ENCODE measurements at places on chromosomes 4 and X.
A peak's percentile ranks its signal among the peaks of the same experiment; 100 is the strongest.

DNA sequence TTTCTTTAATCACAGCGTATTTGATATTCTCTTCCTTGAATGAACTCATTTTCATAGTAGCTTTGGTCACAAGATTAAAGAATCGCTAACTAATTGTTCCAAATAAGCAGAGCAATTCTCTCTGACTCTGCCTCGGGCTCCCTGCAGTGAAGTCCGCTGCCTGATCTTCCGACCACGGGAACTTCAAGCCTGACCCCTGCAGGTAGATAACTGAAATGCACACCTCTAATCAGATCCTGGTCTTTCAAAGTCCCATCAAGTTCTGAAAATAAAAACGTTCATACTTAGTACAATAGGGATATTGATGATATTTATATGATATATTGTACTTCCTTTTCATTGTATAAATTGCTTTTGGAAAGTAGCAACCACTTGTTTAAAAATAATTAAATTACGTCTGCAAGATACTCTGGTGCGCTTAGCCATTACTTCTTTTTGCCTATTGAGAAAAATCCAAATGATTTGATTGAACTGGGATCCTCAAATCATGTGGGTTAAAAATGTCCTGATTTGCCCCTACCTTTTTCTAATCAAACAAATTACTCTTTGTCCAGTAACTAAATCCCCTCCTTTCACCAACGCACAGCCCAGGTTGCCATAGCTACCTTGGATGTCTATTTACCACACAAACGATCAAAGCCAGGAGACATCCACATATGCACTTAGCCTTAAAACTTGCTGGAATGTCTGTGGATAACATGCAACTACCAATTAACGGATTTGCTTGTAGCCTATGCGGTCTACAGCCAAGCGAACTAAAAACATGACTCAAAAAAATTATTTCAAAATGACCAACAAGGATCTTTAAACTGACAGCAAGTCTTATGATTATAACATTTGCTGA is 4.2 kb downstream of the MID1 start:
- DNase-seq = peak; percentile 58

- no peak for DNase-seq
Measured at GRCh38 chrX:96361844-96362243, 322.8 kb upstream of the DIAPH2 start.

- no peak for DNase-seq
Measured at GRCh38 chr4:88585917-88586316, 6.4 kb upstream of the HERC3 start.

DNA sequence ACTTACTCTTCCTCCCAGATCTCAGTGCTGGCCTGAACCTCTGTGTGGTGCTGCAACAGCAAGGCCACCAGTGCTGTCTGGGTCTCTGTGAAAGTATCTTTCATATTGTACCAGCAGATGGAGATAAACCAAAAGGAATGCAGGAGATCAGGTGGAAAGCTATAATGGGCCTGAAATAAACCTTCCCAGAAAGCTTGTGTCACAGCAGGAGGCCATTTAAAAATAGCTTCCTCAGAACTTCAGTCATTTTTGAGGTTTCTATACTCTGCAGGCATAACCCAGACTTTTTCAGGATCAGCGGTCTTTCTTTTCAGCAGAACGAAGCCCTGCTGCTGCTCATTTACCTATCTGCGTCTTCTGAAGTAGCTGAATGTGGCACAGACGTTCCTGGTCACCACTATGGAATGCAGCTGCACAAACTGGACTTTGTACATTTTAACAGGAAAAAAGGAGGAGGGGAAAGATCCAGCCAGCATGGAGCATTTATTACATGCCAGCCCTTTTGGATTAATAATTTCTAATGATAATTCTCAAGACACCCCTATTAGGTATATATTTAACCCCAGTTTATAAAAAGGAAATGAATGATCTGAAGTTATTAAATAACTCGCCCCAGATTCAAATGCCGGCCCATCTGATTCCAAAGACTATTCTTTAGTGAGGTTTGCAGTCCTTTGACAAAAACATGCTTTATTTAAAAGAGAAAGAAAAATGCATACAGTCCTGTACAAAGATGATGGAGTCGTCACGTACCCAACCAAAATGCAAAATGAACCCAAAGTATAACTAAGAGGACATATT is 119.7 kb downstream of the NFKB1 start:
- peak; percentile 75 for DNase-seq

GRCh38 chrX:57925806-57926205 is 15.5 kb upstream of the ZXDA start:
- no peak for DNase-seq

DNA sequence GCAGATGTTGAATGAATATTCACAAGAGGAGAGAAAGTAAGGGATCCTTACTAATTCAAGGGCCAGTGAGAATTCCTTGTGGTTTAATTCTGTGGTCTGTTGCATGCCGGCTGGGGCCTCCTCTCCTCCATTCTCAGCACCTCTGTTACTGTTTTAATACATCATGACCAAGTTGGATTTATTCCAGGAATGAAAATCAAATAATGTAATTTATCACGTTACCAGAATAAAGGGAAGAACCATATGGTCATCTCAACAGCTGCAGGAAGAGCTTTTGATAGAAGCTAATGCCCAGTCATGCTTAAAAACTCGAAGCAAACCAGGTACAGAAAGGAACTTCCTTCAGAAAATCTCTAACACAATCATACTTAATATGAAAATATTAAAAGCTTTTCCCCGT is 54.1 kb downstream of the GRK4 start:
- DNase-seq = no peak

- DNase-seq = no peak
Measured at GRCh38 chr4:179447308-179447707, 2005.1 kb upstream of the AGA start.
